Omental fat pad (tissue), 4 donors: ENCODE measurements at places on chromosomes 12 and 14. TPM values are rescaled to one million over a fixed set of nuclear protein-coding genes. Genes with fewer than 3 reads are reported as not detected.

The TMEM119 gene
- 7.1 TPM for total RNA-seq

The TAS2R14 gene
- total RNA-seq: 2.0 TPM

The AGAP2 gene
- 7.1 TPM for total RNA-seq

The ADAMTS20 gene
- total RNA-seq: not detected

The SLC6A13 gene
- total RNA-seq: not detected

The OR6J1 gene
- not detected for total RNA-seq

The M6PR gene
- total RNA-seq: 105 TPM

The OTUB2 gene
- total RNA-seq: 0.84 TPM

The KLRD1 gene
- total RNA-seq: 3.8 TPM
